WTC11 (cell line): ENCODE measurements at places on chromosomes 2 and 18. TPM values are rescaled to one million over a fixed set of nuclear protein-coding genes. Genes with fewer than 3 reads are reported as not detected.

GRCh38 chr2:28021898-28022297 is 131.4 kb downstream of the BABAM2 start:
- no peaks in the 10 kb centered on the region for H3K27me3 ChIP-seq
- no peak for DNase-seq
- peaks cover 5% of the 10 kb centered on the region for H3K4me1 ChIP-seq
- H3K27ac ChIP-seq = no peak overlapping the region
- H3K4me3 ChIP-seq = no peak overlapping the region
- peaks cover 8% of the 10 kb centered on the region for H3K36me3 ChIP-seq

- no peaks in the 10 kb centered on the region for H3K27me3 ChIP-seq
- H3K36me3 ChIP-seq = no peaks in the 10 kb centered on the region
- no peak overlapping the region for H3K27ac ChIP-seq
- no peak overlapping the region for H3K4me3 ChIP-seq
These were observed 186.7 kb downstream of the TDRD15 start for GRCh38 chr2:21310493-21310892.

- H3K4me1 ChIP-seq = peaks cover 9% of the 10 kb centered on the region
- no peaks in the 10 kb centered on the region for H3K36me3 ChIP-seq
- DNase-seq = no peak
- no peaks in the 10 kb centered on the region for H3K27me3 ChIP-seq
- H3K27ac ChIP-seq = no peak overlapping the region; the same call in 1 of the 2 replicates
These were observed 246.3 kb upstream of the COL3A1 start for GRCh38 chr2:188727846-188728245.

DNA sequence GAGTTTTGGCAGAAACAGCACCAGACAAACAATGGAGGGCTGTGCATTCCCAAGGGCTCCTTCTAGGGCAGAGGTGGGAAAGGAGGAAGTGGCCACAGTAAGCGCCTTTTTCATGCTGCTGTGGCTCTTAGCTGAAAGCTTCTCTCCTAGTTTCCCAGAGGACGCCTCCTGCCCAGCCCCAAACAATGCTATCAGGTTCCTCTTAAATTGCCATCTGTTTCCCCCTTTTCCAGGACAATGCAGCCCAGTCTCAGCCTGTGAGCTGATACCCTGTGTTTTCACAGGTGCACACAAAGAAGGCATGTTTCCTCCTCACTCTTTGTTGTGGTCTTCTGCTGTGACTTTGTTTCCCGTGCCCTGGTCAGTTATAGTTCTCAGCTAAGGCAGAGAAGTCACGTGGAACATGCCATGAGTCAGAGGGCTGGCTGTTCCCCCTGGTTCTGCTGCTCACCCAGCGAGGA is 5.4 kb upstream of the FAM124B start:
- H3K27me3 ChIP-seq = no peaks in the 10 kb centered on the region; the same call in none of the 2 replicates
- no peak for DNase-seq
- no peak overlapping the region for H3K27ac ChIP-seq
- H3K4me1 ChIP-seq = peaks cover 3% of the 10 kb centered on the region; the same call in 1 of the 2 replicates
- H3K36me3 ChIP-seq = peaks cover 6% of the 10 kb centered on the region

DNA sequence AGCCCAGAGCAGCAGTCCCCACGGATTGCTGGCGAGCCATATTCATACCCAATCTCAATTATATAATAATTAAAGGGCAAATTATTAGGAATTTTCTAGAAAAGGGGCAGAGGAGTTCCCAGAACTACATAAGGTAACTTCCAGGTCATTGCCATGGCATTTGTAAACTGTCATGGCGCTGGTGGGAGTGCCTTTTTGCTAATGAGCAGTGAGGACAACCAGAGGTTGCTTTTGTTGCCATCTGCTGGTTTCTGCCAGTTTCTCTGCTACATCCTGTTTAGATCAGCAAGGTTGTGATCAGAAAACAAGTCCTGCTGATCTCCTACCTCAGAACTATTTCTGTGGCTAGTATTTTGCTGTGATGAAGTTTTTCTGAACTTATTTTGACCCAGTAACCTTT is 159.8 kb upstream of the PIEZO2 start:
- H3K4me3 ChIP-seq = no peak overlapping the region
- no peak overlapping the region for H3K27ac ChIP-seq
- H3K36me3 ChIP-seq = peaks cover 7% of the 10 kb centered on the region
- H3K4me1 ChIP-seq = peaks cover 7% of the 10 kb centered on the region
- no peaks in the 10 kb centered on the region; the same call in 1 of the 2 replicates for H3K27me3 ChIP-seq
- DNase-seq = no peak

GRCh38 chr2:23436346-23437098 is 51.5 kb downstream of the KLHL29 start:
- H3K4me3 ChIP-seq = no peak overlapping the region
- H3K4me1 ChIP-seq = peaks cover 36% of the 10 kb centered on the region
- H3K36me3 ChIP-seq = peaks cover 13% of the 10 kb centered on the region
- peak; percentile 38 for DNase-seq
- peak overlapping the region; percentile 56 for H3K27ac ChIP-seq

DNA sequence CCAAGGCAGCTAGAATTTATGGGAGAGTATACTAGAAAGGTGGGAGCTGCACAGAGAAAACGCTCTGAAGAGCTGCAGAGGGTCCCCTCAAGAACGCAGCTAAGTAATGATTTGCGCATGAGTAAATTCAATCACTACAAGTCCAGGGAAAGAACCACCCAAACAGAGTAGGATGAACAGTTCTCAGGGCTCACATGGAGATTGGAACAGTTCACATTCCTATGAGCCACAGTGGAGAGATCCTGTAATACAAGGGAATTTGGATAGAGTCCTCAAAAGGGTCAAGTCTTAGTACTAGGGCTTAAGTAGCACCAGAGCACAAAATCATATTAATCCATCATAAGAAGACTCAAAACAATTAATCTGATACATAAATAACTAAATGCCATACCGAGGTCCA is 12.7 kb downstream of the OLA1 start:
- H3K4me1 ChIP-seq = peaks cover 6% of the 10 kb centered on the region
- DNase-seq = no peak
- H3K27me3 ChIP-seq = no peaks in the 10 kb centered on the region
- H3K4me3 ChIP-seq = no peak overlapping the region
- H3K36me3 ChIP-seq = no peaks in the 10 kb centered on the region
- no peak overlapping the region for H3K27ac ChIP-seq

DNA sequence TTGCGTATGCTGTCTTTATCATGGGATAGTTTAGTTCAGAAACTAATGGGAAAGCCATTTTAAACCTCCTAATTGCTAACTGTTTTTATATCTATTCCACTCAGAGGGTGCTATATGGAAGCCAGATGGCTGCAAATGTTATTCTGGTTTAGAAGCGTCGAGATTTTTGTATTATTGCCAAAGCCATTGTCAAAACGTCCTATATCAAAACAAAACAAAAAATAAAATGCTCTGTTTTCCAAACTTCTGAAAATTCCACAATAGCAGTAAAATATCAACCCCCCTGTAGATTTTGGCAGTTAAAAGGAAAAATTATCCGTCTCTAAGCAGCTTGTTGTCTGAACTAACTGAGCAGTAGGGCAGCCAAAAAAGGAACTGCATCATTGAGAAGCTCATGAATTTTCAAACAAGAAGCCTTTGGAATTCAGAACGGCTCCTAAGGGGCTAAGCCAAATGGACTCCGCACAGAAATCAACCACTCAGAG is 195.4 kb upstream of the CWC22 start:
- H3K27me3 ChIP-seq = no peaks in the 10 kb centered on the region
- H3K4me1 ChIP-seq = peaks cover 24% of the 10 kb centered on the region
- no peaks in the 10 kb centered on the region for H3K36me3 ChIP-seq
- H3K27ac ChIP-seq = no peak overlapping the region

The COBLL1 gene
- total RNA-seq = 4.4 to 6.3 TPM (median 5.8 TPM) in 3 replicates
